ENCODE measurements at places on chromosomes 12 and 14. TPM values are rescaled to one million over a fixed set of nuclear protein-coding genes. Genes with fewer than 3 reads are reported as not detected.

DNA sequence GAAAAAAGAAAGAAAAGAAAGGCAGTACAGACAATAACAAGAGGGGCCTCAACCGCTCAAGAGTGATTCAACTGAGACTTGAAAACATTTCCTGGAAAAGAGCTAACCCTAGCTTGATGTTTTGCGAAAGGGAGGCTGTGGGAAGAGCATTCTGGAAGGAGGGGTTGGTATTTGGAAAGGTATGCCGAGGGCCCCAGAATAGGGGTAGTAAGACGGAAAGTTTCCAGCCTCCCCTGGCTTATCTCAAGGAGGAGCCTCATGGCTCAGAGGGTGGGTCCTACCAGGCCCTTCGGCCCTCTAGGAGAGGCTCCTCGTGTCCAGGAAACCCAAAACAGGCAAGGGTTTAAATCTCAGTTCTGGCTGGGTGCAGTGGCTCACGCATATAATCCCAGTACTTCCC is 8.4 kb downstream of the RNU4-2 start:
- no peak for DNase-seq

DNA sequence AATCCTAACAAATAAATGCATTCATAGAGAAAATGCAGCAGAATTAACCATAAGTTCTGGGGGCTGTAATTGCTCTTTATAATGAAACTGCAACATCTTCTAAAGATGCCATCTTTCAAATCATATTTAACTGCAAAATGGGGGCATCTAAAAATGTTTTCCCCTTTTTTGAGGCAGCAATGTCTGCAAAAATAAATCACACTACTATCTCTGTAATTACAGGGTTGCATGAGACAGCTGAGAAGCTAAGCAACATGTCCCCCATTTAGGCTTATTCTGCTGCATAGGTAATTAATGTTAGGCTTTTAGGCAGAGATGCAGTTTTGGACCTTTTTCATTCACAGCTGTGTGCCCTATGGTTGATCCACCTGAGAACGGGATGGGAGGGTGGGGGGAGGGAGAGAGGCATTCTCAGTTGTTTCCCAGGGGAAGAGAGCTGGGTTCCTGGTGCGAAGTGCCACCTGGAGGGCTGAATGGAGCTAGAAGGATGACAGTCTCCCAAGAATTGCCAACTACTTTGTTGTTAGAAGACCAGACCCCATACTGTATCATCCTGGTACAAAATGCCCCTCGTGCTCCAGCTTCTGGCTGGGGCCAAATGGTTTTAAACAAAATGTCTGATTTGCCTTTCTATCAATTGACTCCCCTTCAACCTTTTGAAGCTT is 154.2 kb downstream of the APAF1 start:
- DNase-seq, result no peak

Gene PIP4P1
- 27.3 TPM for total RNA-seq

GRCh38 chr14:62778852-62779251 is 266.4 kb downstream of the KCNH5 start:
- DNase-seq, result no peak

Gene FRS2
- 10.5 TPM for total RNA-seq

DNA sequence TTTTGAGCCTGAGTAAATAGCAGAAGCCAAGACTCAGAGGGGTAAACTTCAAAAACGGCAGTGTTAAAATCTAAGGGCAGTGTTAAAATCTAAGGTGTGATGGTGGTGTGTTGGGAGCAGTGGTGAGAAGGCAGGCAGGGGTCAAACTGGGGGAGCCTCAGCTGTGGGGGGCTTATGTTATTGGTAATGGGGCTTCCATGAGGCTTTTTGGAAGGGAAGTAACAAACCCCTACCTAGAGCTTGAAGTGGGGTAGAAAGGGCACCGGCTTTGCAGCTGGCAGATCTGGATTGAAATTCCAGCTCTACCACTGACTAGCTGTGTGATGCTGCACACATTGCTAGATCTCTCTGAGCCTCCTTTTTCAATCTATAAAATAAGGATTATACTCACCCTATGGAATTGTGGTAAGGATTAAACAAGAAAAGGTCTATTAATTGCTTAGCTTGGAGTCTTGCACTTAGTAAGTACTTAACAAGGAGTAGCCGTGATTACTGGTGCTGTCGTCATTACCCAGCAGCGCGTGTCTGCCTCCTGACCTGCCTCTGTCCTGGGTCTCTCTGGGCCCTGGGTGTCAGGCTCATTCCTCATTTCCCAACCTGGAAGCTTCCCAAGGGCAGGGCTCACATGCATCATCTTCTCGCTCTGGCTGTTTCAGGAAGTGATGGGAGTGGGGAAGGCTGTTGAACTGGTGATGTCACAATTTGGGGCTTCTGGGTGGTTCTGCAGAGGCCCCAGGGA is 18.5 kb upstream of the KRT80 start:
- no peak for DNase-seq

GRCh38 chr12:3967556-3968160 is 94.5 kb upstream of the PARP11 start:
- no peak for DNase-seq

DNA sequence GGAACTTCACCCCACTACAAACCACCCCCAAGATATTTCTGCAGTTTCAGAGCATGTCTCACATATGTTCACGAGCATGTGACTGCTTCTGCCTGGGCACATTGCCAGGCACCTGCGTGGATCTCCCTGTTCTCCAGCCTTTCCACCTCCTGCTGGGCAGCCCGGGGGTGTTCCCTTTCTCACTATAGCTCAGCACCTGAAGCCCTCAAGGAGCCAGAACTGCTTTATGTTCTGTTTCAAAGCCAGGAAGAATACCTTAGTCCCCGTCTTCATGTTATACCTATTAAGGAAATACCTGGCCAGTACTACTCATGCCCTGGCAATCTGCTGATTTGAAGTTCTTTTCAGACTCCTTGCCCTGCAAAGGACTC is 4.2 kb upstream of the FGF6 start:
- DNase-seq, result no peak

- DNase-seq, result no peak
Measured at GRCh38 chr12:113974006-113974405, 7.9 kb upstream of the RBM19 start.

Gene GPR137C
- total RNA-seq, result 0.05 TPM

- no peak for DNase-seq
Measured at GRCh38 chr14:64709126-64709525, 4.9 kb downstream of the PLEKHG3 start.

Gene ATXN2
- total RNA-seq, result 35.6 TPM

DNA sequence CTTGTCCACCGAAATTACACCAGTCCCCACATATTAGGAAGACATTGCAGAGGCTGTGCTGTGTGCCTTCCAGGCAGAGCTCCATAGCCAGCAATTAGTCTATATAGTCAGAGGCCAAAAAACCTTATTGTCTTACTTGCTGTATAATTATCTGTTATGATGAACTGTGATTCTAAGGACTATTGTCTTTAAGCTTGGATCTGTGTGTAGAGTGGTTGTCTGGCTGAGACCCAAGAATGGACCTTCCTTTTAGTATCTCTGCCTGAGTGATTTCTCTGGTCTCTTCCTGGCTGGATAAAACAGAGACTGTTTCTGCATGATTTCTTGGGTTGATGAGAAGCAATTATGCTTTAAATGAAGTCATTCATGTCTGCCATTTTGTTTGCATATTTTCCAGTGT is 465.3 kb downstream of the PRKD1 start:
- DNase-seq, result no peak

- no peak for DNase-seq
Measured at GRCh38 chr14:22878271-22879246, 4.5 kb upstream of the REM2 start.

GRCh38 chr14:53943751-53944083 is 12.9 kb downstream of the BMP4 start:
- no peak for DNase-seq

- DNase-seq, result no peak
Measured at GRCh38 chr14:99441157-99441870, 39.3 kb downstream of the SETD3 start.
